Fibroblast of skin of back (primary cell): ENCODE measurements at places on chromosomes 7 and 10.

DNA sequence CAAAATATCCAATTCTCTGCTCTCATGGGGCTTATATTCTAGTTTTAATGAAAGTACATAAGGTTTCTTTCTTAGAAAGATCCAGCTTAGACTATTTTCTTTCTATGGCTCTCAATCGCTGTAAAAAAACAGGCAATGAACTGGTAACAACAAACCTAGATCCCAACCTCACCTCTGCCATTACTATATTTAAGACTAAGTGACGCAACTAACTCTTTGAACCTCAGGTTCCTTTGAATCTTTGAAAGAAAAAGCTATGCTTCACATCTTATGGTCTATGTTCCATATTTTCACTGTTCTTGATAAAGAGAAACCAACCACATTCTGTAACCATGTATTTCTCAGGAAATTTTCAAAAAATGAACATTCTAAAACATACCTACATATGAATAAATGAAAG lies 88.5 kb downstream of the ELAPOR2 start:
- DNase-seq: no peak

DNA sequence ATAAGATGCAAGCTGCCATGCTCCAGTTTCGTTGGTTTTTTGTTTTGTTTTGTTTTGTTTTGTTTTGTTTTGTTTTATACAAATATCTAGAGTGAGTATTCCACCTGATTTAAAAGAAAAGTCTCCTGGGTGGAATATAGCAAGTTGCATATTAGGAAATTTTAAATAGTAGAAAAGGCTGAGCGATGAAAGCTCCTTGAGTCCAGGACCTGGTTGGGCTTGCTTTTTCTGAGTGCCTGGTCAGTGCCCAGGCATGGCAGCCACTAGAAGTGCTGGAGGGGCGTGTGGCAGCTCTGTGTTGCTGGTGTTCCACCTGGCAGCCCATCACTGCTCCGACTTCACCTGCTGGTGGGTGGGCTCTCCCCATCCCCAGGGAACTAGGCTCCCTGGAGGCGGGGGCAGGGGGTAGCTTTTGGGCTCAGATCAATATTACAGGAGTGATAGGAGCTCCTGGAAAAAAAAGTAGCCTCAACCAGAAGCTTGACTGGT lies 8.0 kb downstream of the COL17A1 start:
- no peak for DNase-seq

GRCh38 chr10:107103174-107104025 lies 61.1 kb downstream of the SORCS1 start:
- no peak for DNase-seq

GRCh38 chr7:116929914-116930913 lies 23.1 kb upstream of the ST7 start:
- DNase-seq: peak; percentile 73

DNA sequence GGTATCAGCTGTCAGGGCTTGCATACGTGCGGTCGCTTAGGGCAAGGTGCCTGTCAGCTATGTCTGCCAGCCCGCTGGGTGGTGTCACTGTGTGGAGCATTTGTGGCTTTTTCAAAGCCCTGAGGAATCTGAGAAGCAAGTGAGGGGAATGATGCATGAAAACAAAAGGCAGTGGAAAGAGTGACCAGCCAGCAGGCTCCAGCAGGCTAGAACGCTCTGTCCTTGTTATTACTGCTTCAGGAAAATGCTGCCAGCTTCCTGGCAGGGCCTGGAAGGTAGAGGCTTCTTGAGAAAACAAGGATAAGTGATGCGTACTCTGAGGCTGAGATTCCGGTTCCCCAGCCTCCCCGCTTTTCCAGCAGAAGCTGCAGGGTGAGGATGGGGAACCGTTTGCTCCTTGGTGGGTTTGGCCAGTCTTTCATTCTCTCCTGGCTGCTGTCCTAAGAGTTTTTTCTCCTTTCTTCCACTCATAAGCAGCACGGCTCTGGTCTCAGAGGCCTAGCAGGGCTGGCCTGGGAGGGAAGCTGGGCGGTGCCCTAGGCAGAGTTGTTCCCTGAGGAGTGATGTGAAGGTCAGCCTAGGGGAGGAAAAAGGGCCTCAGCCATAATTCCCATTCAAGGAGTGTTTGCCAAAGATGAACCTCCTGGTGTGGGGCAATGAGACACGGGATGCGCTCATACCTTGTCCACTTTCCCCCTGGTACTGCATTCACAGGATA lies 42.8 kb upstream of the MKLN1 start:
- DNase-seq: no peak

GRCh38 chr10:133481657-133482056 lies 27.9 kb downstream of the SCART1 start:
- no peak for DNase-seq

GRCh38 chr7:37516664-37517063 lies 68.0 kb upstream of the ELMO1 start:
- DNase-seq: no peak

DNA sequence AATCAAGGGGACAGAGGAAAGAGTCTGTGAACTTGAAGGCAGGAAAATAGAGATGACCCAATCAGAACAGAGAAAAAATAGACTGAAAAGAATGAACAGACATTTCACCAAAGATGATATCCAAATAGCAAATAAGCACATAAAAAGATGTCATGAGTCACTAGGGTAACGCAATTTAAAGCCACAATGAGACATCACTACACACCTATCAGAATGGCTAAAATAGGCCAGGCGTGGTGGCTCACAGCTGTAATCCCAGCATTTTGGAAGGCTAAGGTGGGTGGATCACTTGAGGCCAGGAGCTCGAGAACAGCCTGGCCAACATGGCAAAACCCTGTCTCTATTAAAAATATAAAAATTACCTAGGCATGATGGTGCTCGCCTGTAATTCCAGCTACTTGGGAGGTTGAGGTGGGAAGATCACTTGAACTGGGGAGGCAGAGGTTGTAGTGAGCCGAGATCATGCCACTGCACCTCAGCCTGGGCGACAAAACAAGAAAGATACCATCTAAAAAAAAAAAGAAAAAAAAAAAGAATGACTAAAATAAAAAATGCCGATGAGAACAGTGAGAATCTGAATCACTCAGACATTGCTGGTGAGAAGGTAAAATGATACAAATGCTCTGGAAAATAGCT lies 100.9 kb downstream of the LHPP start:
- DNase-seq: no peak

GRCh38 chr7:122018032-122018431 lies 126.0 kb downstream of the AASS start:
- no peak for DNase-seq

DNA sequence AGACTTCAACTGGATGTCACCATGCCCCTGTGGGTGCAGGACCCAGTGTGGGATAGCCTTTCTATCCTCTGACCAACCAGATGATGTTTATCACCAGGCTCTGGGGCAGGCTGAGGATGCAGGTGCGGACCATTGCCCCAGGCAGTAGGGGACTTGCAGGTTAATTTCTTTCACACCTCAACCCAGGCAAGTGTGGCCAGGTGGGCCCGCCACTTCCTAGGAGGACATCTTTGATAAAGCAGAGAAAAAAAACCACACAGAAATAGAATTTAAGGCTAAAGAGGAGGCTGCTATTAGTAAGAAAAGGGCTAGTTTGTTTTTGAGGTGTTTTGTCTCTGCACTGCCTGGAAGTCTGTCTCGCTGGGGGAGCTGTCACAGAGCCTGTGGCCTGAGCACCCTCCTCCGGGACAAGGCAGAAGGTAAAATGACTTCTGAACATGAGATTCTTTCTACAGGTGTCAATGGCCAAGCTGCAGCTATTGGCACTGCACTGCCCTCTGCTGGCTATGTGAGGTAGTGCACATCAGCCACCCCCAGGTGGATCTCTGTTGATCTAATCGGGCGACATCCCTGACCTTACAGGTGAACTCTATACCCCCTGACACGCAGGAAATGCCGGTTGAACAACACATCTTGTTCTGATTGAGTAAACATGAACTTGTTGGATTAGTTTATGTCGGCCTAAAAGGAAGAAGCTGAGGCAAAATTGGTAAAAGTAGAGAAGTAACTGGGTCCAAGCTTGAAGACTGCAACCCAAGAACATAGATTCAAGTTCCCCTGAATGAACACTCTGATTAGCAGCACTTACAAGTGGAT lies 21.0 kb downstream of the UPP1 start:
- DNase-seq: peak; percentile 36

DNA sequence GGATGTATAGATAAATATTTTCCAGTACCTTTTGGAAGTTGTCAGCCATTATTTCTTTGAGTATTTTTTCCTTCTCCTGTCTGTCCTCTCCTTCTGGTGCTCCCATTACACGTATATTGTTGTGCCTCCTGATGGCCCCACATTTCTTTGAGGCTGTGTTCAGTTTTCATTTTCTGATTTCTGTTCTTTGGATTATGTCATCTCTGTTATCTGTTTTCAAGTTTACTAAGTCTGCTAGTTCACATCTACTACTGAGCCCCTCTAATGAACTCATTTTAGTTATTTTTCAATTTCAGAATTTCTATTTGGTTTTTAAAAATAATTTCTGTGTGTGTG lies 16.3 kb downstream of the RBM33 start:
- no peak for DNase-seq

- DNase-seq: no peak
Measured at GRCh38 chr7:91025906-91026390, 238.3 kb upstream of the FZD1 start.

- DNase-seq: no peak
Measured at GRCh38 chr10:59631882-59632807, 77.5 kb downstream of the SLC16A9 start.

DNA sequence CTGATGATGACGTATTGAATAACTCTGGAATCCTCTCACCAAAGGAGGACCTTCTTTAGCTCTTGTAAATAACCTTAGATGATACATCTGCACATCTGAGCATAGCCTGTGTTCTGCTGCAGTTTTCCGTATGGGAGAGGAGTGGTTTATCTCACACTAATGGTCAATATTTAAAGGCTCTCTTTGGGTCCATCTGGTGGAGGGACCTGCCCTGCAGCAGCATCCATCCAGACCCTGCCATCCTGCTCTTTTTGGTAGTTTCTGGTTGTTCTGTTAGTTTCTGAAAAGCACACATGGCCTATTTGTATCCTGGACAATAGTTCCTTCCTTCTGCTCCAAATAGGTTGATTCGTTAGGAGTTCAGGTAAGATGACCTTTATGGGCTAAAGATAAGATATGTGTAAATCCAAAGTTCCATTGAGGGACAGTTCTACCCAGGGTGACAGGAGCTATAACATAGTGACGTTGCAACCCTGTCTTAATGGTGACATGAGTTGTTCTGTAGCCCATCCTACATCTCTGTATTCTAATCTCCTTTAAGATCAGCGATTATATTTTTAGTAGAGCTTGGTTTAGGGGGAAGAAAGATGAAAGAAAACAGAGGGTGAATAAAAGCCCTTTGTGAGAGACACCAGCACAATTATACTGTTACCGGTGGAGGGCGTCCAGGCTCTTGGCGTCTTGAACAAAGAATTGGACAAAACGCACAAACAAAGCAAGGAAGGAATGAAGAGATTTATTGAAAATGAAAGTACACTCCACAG lies 60.0 kb upstream of the KLF14 start:
- DNase-seq: peak; percentile 46

DNA sequence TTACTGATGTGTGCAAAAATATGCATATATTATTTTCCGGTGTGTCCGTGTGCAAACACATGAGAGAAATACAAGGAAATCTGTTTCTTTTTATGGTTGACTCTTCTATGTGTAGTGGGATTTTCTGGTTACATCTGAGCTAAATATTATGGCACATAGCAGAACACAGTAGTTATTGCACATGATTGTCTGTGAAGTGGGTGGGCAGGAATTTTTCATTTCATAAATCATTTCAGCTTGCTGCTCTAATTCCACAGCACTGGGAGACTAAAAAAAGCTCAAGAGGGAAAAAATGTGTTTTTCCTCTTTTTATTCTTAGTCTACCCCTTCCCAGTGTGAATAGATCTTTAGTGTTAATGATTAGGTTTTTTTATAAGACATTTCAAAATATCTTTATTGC lies 197.9 kb downstream of the MBL2 start:
- peak; percentile 8 for DNase-seq

DNA sequence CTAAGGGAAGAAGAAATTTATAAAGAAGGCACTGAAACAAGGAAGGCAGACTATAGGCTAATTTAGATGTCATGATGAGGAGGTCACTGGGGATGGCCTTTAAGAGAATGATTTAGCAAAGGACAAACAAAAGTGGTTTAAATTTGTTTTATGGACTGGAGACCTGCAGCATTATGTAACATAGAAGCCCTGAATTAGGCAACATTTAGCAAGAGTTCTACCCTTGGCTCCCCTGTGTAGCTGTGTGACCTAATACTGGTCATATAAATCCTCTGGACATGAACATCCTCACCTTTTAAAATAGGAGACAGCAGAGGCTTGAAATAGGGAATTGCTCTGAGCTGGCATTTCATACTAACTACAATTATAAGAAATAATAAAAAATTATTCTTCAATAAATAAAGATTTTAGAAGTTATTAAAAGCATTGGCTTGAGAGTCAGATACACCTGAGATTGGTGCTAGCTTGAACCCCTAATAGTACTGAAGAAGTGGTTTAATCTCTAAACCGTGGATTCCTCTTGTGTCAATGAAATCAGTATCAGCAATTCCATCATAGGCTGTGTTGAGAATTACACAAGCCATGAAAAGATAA lies 48.9 kb downstream of the RNLS start:
- DNase-seq: no peak

DNA sequence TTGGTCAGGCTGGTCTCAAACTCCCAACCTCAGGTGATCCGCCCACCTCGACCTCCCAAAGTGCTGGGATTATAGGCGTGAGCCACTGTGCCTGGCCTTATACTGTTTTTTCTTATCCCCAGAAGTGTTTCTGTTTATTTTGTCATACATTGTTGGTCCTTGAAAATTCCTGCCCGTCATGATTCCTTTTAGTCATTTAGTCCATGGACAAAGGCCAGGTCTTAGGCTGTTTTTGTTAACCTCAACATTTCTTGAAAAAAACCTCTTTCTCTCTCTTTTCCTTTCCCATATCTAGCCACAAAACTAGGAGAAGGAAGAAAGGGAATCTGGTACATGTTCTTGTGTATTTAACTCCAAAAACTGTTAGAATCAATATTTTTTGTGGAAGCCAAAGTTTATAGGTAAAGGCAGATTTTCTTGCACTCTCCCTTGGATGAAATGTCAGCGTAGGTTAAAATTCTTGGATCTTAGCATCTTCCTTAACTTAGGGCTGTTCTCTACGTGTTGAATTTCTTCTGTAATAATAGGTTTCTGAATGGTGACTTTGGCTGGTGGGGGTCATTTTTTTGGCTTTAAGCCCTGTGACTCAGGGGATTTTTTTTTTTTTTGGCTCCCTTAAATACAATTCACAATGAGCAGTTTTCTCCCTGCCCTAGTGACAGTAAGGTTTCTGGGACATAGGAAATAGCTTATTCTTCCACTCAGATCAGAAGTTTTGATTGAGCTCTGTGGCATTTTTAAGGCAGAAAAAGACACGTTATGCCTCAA lies 500.8 kb downstream of the AUTS2 start:
- peak; percentile 40 for DNase-seq

GRCh38 chr10:73399063-73399462 lies 14.8 kb downstream of the ANXA7 start:
- DNase-seq: no peak

DNA sequence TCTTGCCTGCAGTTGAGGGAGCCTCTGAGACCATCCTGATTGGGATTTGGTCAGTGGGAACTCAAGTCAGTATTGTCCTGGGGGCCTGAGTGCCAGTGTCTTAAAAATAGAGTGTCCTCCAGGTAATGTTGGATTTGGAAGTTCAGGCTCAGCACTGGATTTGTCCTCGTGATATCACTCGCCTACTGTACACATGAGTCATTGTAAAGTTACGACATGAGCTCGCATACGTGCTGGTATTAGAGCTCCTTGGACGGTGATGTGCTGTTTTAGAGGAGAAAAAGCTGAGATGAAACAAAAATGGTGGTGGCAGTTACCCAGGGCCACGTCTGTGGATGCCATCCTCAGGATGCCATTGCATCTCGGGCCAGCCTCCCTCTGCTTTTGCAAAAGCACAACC lies 78.2 kb downstream of the MGMT start:
- DNase-seq: no peak
